Fibroblast of villous mesenchyme (primary cell): ENCODE measurements at places on chromosomes 12 and 14. TPM values are rescaled to one million over a fixed set of nuclear protein-coding genes. Genes with fewer than 3 reads are reported as not detected.

- peak; percentile 31 for DNase-seq
Observed at GRCh38 chr14:20494935-20495766, 10.2 kb upstream of the RNASE10 start.

- peak; percentile 61 for DNase-seq
Observed at GRCh38 chr14:49879646-49880204, 13.2 kb upstream of the ARF6 start.

DNA sequence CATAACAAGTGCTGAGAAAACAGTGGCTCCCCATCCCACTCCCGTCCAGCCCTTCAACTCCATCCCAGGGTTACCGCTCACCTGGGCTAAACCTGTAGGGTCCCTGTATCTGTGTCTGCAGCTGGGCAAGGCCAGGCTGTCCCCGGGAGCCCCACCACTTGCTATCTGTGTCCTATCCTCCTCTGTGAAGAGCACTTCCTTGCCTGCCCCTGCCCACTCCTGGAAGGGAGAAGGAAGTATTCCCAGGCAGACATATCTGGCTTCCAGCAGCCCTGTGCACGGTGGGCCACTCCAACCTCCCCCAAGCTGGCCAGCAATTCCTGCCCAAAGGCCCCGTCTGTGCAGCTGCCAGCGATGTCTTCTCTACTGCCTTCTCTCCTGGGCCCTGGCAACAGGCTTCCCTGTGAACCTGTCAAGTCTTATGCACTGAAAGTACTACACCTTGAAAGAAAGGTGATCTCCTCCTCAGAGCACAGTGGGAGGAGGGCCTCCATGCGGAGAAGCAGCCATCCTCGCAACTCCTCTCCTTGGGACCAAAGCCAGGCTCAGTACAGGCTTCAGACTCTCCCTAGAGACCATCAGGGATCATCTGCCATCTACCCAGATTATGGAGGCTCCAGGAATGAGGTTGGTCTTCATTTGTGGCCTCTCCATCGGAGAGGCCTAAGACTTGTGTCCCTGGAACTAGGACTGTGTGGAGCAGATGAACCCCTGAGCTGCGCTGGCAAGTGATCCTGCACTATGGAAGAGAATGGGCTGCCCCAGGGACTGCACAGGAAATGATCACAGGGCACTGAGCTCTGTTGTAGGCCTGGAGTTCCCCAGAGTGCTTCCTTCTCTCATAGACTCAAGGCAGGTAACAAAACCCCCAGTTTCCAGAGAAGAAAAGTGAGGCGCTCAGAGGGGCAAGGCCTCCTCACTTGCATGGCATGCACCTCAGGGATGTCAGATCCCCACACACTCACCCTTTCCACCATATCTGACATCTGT is 663.6 kb downstream of the BCL11B start:
- no peak for DNase-seq

- no peak for DNase-seq
Observed at GRCh38 chr12:98901189-98901588, 256.1 kb downstream of the APAF1 start.

- no peak for DNase-seq
Observed at GRCh38 chr14:33239465-33239864, 300.8 kb downstream of the NPAS3 start.

DNA sequence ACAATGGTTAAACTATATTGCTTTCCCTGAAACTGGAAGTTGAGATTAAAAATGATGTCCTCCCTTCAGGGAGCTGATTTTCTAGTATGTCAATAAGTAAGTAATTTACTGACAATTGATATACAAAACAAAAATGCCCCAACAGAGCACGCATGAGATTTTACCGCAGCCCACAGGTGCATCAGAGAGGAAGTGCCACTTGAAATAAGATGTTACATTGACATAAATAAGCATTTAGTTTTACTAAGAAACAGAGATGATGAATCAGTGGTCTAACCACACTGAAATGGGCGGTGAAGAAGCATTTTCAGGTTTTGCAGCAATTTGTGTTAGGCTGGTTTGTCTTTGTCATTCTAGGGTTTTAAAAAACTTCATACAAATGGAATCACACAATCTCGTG is 8.8 kb upstream of the CLECL1 start:
- no peak for DNase-seq

GRCh38 chr12:19130224-19131024 is 891 bp downstream of the PLEKHA5 start:
- DNase-seq, result no peak

DNA sequence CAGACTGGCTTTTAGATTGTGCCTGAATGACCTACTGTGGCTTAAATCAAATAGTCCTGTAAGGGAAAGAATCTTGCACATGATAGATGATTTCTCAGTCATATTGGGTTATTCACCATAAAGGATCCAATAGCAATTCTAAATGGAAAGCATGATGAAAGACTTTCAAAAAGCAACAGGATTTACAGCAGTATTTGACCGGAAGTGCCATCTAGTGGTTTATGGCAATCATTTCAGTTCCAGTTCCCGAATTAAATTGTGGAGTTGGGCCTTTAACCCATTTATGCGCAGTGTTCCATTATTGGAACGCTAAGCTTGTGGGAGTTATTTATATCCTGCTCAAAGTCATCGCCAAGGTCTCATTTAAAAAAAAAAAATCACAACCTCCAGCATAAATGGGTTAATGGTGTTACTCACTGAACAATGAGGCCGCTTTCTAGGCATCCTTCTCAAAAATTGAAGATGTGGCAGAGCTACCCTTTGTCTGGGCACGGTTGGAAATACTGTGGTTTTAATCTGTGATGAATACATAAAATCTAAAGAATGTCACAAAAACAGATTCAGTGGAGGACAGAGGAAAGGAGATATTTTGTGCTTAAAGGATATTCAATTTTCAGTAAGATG is 60.8 kb upstream of the REP15 start:
- peak; percentile 72 for DNase-seq

DNA sequence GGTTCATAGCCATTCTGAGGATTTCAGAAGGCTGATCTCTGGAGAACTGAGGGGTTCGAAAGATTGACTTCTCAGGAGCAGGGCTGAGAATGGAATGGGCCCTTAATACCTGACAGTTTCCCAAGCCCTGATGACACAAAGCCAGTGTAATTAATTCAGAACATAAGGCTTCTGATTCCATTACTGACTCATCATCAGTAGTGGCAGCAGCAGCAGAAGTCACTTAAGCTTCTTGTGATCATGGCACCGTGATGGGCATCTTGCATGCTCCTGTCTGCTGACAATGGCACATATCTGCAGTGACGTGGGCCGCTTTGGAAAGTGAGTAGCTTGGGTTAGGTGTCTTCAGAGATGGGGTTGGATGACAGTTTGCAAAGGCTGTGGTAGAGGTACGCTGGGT is 38.2 kb upstream of the GSG1 start:
- DNase-seq, result no peak

GRCh38 chr14:68426661-68427549 is 366.0 kb downstream of the ZFP36L1 start:
- DNase-seq, result no peak

- DNase-seq, result no peak
Observed at GRCh38 chr12:123595729-123596128, 6.2 kb upstream of the DDX55 start.

GRCh38 chr14:104931771-104932675 is 7.3 kb downstream of the PLD4 start:
- no peak for DNase-seq

DNA sequence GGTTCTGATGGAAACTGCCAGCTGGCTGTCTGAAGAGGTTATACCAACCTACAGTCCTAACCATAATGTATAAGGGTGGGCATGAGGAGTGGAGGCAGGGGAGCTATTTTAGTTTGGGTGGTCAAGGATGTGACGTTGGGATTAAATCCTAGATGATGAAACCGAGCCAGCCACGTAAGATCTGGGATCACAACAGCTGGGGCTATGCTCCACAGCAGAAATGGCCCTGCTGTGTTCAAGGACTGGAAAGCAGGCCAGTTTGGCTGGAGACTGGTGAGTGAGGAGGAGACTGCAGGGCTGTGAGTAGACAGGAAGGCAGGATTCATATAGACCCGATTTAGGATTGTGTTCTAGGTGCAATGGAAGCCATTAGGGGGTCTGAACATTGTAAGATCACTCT is 66.1 kb downstream of the SAMD4A start:
- DNase-seq, result no peak

GRCh38 chr14:73058922-73059673 is 764 bp downstream of the RBM25 start:
- DNase-seq, result peak; percentile 75

DNA sequence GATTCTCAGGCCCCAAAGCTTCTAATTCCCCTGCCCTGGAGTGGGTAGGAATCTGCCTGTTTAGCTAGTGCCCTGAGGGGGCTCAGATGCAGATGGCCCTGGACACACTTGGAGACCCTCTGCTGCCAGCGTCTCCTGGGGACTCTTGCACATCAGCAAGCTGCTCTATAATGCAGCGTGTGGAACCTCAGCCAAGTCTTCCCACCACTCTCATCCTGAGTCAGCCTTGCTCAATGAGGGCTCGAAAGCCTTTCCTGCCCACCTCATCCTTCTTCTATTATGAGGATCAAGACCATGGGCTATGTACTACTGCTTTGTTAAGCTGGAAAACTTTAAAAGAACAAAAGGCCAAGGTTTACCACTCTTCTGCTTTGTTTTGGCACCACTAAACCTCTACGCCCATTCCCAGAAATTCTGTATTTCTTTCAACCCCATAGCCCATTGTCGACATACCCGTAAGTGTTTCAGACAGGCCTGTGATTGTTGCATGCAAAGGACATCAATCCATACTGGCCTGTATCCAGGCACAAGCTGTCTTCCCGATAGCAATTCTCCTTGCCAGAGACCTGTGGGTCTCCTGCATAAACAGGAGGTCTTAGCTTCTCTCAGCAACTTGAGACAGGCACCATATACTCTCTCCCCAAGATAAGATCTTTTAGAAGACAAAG is 246.9 kb downstream of the DPF3 start:
- DNase-seq, result peak; percentile 11

RIMBP2 gene
- not detected in 2 replicates for total RNA-seq

PGF gene
- total RNA-seq, result 0.64 and 0.86 TPM in 2 replicates

OAS2 gene
- total RNA-seq, result 2.3 and 5.6 TPM in 2 replicates

TTLL5 gene
- total RNA-seq, result 29.6 and 33.7 TPM in 2 replicates

CACNA1C gene
- total RNA-seq, result 11.7 and 14.8 TPM in 2 replicates
